ENCODE measurements at places on chromosomes 7 and 10.

- no peak overlapping the region for H3K27ac ChIP-seq
These were observed 96.7 kb upstream of the EFCAB10 start for GRCh38 chr7:105677817-105678573.

- H3K27ac ChIP-seq: peak overlapping the region; percentile 65
- H3K4me3 ChIP-seq: peak overlapping the region; percentile 24
- H3K4me1 ChIP-seq: peaks cover 66% of the 10 kb centered on the region
- peak; percentile 41 for DNase-seq
- H3K27me3 ChIP-seq: no peaks in the 10 kb centered on the region
- peaks cover 15% of the 10 kb centered on the region for H3K36me3 ChIP-seq
These were observed 28.6 kb upstream of the NRP1 start for GRCh38 chr10:33363106-33363505.

DNA sequence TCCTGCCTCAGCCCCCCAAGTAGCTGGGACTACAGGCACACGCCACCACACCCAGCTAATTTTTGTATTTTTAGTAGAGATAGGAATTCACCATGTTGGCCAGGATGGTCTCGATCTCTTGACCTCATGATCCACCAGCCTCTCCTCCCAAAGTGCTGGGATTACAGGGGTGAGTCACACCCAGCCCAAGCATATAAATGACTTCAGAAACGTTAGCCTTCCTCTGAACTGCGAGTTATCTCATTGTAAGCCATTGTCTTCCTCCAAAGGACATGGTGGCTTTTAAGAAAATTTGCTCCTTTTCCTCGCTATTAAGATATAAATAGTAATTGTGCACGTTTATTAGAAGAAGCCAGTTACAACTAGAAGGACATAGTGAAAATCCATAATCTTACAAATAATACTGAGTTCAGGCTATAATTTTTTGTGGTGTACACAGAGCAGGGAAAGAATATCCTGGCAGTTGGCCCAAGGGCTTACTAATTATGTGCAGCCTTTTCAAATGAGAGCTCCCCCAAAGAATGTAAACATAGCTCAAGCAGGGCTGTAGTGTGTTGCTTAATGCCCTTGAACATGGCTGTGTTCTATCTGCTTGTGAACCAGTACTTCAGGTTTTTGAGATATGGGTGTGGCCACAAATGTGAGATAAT is 495.8 kb downstream of the PARD3 start:
- peak; percentile 88 for DNase-seq
- peak overlapping the region; percentile 65 for H3K4me3 ChIP-seq
- peak overlapping the region; percentile 78 for H3K27ac ChIP-seq
- peaks cover 18% of the 10 kb centered on the region for H3K36me3 ChIP-seq
- H3K27me3 ChIP-seq: no peaks in the 10 kb centered on the region

- no peak overlapping the region for H3K4me3 ChIP-seq
- H3K27me3 ChIP-seq: no peaks in the 10 kb centered on the region
- DNase-seq: no peak
- peaks cover 3% of the 10 kb centered on the region for H3K36me3 ChIP-seq
These were observed 400.3 kb upstream of the PRKCQ start for GRCh38 chr10:6980353-6980752.

GRCh38 chr10:114801411-114801813 is 20.2 kb upstream of the FHIP2A start:
- peaks cover 14% of the 10 kb centered on the region for H3K4me1 ChIP-seq
- H3K36me3 ChIP-seq: peaks cover 17% of the 10 kb centered on the region
- H3K4me3 ChIP-seq: no peak overlapping the region
- DNase-seq: no peak
- no peaks in the 10 kb centered on the region for H3K27me3 ChIP-seq

DNA sequence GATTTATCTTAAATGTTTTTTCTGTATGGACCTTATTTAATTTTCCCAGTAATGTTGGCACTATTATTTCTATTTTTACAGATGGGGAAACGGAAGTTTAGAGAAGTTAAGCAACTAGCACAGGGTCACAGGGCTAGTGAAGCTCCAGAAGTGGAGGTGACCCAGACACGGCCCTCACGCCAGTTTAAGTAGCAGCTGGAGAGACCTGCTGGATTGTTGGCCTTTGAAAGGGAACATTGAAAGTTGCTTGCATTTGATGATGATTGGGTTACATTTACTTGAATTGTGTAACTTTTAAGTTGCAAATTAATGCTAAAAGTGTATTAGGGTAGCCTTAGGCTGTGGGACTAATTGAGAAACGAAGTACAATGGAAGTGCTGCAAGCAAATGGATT is 25.6 kb downstream of the CDK14 start:
- H3K4me1 ChIP-seq: peaks cover 58% of the 10 kb centered on the region
- peaks cover 4% of the 10 kb centered on the region for H3K36me3 ChIP-seq
- H3K27me3 ChIP-seq: no peaks in the 10 kb centered on the region
- DNase-seq: no peak
- no peak overlapping the region for H3K4me3 ChIP-seq

Measured in HFFc6 (cell line).